ENCODE measurements at places on chromosomes 5 and 9.

GRCh38 chr9:38393128-38393796, 760 bp downstream of the ALDH1B1 start:
- no peak for DNase-seq

- no peak for DNase-seq
These were observed 2.6 kb upstream of the PSIP1 start for GRCh38 chr9:15513335-15513734.

- no peak for DNase-seq
These were observed 153.3 kb downstream of the YIPF5 start for GRCh38 chr5:144017119-144017518.

- DNase-seq = no peak
These were observed 1.5 kb upstream of the MYOZ3 start for GRCh38 chr5:150659360-150660107.

DNA sequence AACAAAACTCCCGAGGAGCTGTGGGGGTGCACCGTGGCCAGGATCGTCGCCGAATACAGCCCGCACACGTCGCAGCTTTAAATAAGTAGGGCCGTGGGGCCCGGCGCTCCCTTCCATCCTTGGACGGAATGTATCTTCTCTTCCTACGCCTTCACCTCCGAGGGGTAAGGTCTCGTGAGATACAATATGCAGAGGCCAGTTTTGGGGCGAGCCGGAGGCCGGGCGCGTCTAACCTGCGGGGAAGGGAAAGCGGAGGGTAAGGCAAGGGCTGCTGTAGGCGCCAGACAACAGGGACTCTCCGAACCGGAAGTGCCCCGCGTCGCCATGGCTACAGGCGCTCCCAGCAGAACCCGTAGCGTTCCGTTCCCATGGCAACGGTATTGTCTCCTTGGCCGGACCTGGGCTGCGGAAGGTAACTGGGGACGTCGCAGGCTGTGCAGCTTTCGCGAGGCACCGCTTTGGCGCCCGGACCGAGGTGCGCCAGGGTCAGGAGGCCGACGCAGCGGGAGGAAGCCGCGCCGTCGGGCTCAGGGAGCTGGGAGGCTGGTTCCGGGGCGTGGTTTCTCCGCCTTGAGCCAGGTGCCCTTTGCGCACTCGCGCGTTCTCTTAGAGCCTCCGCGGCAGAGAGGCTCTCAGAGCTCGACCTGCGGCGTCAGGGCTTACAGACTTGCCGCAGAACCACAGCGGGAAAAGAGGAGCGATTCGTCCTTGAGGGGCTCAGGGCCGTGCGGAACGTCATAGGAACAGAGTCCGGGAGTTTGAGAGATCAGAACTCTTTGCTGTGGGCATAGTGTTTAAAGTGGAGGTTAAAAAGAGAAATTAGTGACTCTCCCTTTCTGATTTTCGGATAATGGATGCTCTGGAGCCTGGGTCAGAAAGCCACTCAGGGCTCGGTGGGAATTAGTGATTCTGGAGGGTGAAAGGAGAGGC, at the start of gene TTC23L:
TTC23L (plus strand) TSS at position 380 of the 930 bp plus-strand sequence. CDS start 1,508 bp downstream, outside the sequence.
- peak; percentile 98 for DNase-seq

DNA sequence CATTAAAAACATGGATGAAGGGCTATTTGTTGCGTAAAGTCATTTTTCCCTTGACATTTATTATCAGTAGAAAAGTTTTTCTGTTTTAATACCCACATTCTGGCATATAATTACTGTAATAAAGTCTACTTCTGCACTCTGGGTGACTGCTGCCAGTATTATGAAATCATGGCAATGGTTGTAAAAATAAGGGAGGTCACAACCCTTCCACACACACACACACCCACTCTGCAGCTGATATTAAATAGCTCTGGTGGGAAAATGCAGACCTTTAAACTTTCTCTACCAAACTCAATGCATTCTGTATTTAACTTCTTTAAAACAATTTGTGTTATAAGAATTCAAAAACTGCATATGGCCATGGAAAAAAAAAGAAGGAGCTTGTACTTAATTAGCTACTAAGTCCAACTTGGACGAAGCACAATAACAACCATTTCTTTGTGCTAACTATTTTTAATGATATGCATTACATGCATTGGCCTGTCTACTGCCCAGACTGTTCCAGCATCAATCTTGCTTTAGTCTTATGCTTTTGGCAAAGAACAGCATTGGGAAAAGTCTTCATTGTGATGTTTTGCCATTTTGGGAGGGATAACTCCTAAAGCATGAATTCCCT, 137.6 kb upstream of the MAP3K1 start:
- no peak for DNase-seq

- no peak for DNase-seq
These were observed 45.1 kb downstream of the C9orf50 start for GRCh38 chr9:129575818-129576217.

DNA sequence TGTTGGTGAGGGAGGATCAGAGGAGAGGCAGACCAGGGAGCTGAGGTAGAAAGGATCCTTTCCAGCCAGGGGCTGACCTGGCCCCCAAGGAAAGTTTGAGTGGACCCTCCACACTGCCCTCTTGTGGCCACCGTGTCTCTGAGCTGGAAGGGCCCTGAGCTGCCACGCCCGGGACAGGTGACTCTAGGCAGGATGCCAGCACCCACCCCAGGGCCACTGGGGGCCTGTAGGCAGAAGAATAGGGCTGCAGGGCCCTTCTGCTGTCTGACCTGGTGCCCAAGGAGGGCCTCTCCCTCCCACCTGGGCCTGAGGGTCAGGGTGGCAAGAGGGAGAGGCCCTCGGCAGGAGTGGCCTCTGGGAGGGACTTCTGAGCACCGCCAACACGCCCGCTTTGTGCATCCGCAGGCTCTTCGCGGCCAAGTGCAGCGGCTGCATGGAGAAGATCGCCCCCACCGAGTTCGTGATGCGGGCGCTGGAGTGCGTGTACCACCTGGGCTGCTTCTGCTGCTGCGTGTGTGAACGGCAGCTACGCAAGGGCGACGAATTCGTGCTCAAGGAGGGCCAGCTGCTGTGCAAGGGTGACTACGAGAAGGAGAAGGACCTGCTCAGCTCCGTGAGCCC, 76.8 kb downstream of the LMX1B start:
- peak; percentile 9 for DNase-seq

DNA sequence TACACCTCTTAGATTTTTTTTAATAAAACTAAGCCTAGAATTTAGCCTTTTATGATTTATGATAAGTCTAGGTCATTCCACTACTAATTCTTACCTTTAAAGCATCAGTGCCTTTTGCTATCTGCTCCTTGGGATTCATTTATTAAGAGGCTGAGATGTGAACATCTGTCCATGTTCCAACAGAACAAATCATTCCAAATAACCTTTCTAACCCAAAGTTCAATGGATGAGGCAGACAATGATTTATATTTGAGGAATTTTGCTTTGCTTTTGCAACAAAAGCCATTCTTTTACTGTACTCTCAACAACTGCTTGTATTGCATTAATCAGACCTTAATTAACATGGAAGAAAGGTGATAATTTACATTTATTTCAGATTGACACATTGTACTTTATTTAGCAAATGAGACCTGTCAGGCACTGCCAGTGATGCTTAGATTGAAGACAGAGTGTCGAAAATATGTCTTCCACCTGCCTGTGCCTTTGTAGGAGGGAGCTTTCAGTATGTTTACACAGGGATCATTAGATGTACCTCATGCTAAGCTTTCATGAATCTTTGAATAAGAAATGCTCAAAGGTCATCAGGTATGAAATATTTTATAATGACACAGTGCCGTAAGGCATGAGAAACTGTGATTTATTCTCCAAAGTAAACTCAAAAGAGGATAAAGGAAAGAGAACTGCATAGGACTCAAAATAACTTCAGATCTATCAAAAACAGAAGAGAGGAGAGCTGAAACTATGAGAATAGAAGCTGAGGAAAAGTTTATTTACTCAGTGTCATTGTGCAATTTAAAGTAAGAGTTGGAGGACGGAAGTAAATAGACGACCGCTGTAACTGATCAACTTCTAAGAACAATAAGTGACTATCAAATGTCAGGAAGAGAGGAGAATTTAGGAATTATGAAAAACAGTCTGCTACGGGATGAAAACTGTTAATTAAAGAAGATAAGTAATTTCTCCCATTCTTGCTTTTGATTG, 36.7 kb upstream of the IZUMO3 start:
- peak; percentile 59 for DNase-seq

DNA sequence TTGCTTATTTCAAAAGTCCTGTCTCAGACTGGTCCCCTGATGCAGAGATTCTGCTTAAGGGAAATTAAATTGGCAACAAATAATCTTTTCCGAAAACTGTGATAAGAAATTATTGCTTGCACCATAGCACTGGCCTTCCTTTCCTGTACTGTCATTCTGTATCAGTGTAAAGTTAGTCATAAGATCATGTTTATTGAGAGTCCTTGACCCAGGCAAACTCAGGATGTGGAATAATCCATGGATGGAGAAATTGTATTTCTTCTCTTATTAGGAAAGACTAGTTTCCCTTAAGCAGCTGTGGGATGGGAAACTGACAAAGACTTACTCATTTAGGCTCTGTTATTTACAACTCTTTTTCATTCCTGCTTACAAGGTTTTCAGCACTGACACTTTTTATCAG, 83.0 kb upstream of the RANBP6 start:
- DNase-seq = no peak

GRCh38 chr5:80041527-80041926, 6.4 kb downstream of the THBS4 start:
- no peak for DNase-seq

DNA sequence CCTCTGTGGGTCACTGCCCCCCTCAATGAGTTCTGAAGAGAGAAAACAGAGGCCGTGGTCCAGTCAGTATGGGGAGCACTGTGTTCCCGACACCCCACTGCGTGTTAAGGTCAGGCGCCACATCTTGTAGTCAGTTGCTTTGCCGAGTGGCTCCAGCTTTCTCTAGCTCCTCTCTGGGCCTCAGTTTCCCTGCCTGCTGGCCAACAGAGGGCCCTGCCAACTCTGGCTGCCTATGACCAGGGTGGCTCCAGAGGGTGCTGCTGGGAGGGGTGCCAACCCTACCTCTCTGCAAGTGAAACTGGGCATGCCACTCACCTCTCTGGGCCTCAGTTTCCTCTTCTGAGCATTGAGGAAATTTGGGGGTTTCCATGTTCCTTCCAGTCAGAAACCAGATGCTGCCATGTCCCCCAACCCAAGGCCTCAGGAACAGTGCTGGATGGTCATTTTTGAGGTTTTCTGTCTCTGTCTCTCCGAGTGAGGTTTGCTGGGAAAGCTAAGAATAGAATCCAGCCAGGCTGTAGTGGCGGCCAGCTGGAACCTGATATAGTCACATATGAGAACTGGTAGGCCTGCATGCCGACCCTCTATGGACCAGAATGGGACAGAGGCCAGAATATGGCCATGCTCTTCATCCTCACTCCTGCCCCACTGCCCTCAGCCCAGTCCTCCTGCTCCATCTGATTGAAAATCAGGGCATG, 132.1 kb downstream of the PHF2 start:
- DNase-seq = no peak

DNA sequence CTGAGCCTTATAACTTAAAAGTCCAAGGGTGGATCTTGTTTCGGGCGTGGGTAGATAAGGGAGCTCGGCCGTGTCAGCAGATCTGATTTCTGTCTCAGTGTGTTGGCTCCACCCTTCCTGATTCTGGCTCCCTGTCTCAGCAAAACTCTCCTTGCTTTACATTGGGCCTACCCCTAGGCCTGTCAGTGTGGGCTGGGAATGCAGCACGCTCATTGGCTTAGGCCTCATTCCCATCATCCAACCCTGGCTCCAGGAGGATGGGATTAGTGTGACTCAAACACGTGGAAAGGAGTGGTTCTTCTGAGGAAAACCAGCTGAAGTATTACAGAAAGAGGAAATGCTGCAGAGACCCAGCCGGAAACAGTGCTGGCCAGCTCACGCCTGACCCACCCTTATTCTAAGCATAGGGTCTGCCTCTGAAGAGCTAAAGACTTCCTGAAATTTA, 59.9 kb downstream of the ZFAND5 start:
- DNase-seq = no peak

DNA sequence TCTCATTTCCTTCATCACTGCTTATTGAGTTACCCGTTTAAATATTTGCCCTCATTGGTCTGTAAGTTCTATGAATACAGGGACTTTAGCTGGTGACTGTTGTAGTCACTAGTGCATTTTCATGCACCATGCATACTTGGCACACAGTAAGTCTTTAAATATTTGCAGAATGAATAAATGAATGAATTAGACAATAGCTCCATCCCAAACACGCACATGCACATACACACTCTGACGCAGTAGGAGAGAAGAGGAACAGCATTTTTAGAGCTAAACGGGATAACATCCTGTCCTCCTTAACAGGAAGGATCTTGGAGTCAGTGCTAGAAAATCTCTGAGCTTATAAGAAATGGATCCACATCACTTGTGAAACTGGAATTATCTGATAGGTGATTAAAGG, 447.7 kb downstream of the KIF4B start:
- peak; percentile 17 for DNase-seq

- DNase-seq = no peak
These were observed 137.0 kb upstream of the IRX4 start for GRCh38 chr5:2019716-2020115.

GRCh38 chr9:121491111-121491510, 8.5 kb downstream of the GGTA1 start:
- no peak for DNase-seq

- DNase-seq = no peak
These were observed 17.2 kb downstream of the SMAD5 start for GRCh38 chr5:136149891-136150290.

DNA sequence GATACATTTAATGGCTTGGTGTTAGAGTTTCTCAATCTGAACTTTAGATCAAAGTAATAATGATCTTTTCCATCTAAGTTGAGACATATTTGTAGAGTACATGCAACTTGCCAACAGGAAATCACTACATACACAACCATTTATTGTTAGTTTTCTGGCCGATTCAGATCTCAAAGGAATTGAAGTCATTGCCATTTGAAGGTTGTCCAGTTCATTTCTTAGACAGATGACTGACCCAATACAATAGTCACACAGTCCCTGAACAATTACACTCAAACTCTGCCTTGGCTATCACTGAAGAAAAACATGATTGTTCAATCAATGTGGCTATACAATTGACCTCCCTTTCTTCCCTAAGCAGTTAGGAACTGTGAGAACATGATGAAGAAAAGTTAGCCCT, 753.2 kb upstream of the RIOK2 start:
- DNase-seq = no peak

DNA sequence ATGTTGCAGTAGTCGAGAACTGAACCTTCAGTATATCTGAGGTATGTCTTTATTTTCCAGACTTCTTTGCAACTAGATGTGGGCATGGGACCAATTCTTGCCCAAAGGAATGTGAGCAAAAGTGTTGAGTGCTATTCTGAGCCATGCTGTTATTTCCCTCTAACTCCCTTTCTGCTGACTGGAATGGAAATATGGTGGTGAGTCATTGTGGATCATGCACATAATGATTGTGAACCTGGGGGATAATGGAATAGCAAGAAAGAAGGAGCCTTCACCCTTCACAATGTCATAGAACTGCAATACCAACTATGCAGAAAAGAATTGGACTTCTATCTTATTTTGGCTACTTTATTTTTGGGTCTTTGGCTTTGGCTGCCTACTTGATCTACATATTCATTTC, 10.3 kb upstream of the DOCK2 start:
- no peak for DNase-seq

DNA sequence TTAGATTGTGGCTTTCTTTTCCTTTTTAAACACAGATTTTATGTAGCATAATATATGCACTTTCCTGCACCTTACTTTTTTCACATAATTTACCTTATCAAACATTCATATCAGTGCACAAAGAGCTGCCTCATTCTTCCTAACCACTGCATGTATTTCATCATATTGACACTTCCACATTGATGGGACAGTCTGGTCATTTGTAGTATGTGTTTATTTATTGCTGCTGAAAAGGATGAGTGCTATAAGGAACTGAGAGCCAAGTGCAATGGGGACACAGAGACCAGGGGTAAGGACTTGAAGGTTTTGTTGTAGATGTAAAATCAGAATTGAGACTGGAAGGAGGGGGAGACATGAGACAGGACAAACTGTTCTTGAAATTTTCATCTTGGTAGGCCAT, 193.8 kb downstream of the SMARCA2 start:
- DNase-seq = no peak

Measured in NCI-H1930 (cell line).